Right kidney (tissue), 9 donors: ENCODE measurements at places on chromosomes 1 and 21.

DNA sequence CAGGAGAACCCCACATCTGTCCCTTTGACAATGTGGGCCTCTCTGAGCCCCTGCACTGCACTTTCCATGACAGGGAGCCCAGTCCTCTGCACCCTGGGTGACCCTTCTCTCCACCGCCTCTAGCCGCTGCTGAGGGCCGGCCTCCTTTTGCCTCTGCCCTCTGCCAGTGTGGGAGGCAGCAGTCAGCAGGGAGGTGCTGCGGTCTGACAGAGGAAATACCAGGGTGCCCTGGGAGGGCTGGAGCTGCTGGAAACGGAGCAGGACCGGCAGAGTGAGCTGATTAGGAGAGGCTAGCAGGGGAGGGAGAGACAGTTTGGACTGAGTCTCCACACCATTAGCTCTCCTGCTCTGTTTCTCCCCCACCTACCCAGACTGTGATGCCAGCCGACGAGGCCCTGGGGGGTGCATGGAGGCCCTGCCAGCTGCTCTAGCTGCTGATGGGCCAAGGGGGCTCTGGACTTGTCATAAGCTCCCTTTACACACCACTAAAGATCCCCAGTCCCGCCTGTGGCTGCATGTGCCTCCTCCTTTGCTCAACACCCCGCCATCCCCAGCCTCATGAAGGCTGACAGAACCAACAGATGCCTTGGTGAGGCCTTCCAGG lies 171.1 kb upstream of the KLHDC7A start:
- no peak for DNase-seq

DNA sequence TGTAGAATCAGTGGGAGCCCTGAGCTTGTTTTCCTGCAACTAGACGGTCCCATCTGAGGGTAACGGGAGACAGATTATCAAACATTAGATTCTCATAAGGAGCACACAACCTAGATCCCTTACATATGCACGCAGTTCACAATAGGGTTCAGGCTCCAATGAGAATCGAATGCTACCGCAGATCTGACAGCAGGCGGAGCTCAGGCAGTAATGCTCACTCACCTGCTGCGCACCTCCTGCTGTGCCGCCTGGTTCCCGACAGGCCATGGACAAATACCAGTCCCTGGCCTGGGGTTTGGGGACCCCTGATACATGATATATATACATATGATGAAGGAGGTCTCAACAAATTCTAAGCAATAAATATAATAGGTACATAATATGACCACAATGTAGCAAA lies 19.7 kb upstream of the SMIM12 start:
- DNase-seq: no peak

GRCh38 chr1:45012639-45013278 lies 705 bp downstream of the UROD start:
- DNase-seq: no peak

DNA sequence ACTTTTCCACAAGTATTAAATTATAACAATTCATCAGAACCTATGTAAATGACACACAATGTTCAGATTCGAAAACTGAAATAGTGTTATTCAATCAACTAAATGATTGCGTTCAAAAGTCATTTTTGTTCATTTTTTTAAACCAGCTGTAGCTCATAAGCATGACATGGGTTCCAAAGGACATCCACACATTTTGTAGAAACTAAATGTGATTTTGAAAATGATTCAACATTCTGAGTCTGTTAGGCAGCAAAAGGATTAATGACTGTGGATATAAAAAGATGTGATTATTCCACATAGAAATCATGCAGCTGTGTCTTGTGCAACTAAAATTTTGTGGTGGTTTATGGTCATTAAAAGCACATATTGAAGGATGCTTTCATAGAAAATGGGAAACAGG lies 204.5 kb downstream of the BRINP3 start:
- DNase-seq: no peak

DNA sequence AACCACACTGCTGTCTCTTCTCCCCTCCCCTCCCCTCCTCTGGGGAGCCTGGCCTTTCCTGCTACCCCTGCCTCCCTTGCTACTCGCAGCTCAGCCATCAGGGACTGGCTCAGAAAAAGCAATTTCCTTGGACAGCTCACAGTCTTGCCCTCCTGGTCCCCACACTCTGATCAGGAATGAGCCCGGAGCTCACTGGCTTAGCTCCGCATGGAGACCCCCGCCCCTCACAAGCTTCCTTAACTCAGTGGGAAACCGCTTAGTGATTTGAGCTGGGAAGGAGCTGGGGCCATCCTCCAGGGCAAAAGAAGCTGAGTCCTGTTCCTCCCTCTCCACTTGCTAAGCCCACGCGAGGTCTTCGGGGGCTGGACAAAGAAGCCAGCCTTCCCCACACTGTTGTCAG lies 70.3 kb upstream of the ACTL8 start:
- no peak for DNase-seq

- DNase-seq: no peak
These were observed 14.4 kb upstream of the ERVH48-1 start for GRCh38 chr21:42939582-42940413.

DNA sequence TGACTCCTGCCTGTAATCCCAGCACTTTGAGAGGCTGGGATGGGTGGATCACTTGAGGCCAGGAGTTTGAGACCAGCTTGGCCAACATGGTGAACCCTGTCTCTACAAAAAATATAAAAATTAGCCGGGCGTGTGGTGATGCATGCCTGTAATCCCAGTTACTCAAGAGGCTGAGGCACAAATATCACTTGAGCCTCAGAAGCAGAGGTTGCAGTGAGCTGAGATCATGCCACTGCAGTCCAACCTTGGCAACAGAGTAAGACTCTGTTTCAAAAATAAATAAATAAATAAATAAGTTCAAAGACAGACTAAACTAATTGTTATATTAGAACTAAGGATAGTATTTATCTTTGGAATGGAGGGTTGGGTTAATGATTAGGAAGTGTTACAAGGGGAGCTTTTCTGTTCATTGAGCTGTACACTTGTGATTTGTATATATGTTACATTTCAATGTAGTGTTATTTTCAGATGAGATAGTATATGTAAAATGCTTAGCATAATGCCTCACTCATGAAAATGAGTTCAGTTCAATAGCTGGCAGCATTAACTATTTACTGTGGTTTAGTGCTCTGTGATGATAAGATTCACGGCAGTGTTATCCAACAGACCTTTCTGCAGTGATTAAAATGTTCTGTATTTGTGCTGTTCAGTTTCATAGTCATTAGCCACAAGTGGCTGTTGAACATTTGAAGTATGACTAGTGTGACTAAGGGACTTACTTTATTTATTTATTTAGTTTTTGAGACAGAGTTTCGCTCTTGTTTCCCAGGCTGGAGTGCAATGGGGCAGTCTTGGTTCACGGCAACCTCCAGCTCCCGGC lies 47.7 kb downstream of the OSBPL9 start:
- no peak for DNase-seq

DNA sequence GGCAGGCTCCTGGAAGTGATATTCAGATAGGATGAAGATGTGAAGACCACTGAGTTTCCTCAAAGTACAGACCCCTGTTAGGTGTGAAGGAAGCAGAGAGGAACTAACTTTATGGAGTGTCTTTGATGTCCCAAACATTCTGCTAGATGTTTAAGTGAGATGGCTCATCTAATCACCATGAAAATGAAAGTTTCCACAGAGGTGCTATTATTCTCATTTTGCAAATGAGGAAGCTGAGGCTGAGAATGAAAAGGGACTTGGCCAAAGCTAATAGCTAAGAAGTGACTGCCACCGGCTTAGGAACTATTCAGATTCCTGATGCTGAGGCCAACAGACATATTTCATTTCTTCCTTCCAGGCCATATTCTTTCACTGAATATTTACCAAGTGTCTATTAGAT lies 45.9 kb upstream of the WLS start:
- DNase-seq: no peak

- DNase-seq: no peak
These were observed 38.8 kb downstream of the TBX15 start for GRCh38 chr1:118949315-118949714.

DNA sequence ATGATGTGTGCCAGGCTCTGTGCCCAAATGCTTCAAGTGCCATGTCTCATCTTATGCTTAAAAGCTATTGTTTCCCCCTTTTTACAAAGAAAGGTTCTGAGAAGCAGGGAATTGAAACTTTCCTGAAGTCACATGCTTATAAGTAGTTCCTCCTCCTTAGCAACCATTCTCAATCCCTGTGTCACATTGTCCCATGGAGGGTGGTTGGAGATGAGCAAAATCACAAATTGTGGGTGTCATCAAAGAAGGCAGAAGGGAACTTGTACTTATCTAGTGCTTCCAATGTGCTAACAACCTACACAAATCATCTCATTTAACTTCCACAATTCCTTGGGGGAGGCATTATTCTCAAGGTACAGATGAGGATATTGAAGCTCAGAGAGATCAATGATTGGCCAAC lies 10.1 kb upstream of the ERICH3 start:
- no peak for DNase-seq

DNA sequence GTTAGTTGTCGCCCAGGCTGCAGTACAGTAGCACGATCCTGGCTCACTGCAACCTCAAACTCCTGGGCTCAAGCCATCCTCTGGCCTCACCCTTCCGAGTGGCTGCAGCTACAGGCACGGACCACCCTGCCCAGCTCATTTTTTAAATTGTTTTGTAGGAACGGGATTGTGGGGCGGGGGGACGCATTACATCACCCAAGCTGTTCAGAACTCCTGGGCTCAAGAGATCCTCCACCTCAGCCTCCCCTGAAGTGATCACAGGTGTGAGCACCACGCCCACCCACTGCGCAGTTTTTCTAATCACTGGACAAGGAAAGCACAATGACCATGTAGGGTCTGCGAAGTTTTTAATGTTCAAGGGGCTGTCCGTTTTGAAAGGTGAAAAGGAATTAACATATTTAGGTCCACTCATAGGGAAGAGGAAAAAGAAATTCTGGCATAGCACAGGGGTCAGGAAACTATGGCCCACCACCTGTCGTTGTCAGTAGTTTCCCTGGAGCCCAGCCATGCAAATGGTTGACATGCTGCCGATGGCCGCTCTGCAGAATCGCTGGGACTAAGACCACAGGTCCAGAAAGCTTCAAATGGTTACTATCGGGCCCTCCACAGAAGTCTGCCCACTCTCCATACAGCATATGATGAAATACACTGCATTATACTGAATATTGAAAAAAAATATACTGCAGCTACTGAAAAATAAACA lies 26.0 kb downstream of the SETD4 start:
- DNase-seq: no peak

- DNase-seq: no peak
These were observed 77.6 kb downstream of the DUSP10 start for GRCh38 chr1:221664253-221664652.

GRCh38 chr1:115190540-115191170 lies 101.4 kb upstream of the TSPAN2 start:
- DNase-seq: no peak

DNA sequence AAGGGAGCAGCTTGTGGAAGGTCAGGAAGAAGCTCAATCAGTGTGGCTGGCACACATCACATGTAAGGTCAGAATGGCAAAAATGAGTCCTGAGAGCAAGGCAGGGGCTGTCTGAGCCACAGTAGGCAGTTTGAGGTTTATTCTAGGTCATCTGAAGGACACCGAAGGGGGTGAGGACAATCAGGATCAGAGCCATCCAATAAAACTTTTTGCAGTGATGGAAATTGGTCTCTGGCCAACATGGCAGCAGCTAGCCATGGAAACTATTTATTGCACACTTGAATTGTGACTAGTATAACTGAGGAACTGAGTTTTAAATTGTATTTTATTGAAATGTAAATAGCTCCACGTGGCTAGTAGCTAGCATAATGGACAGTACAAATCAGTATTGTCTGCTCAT lies 97.0 kb upstream of the CACNA1E start:
- DNase-seq: no peak

GRCh38 chr1:117657031-117657430 lies 51.2 kb downstream of the TENT5C start:
- DNase-seq: no peak

GRCh38 chr1:82094136-82094535 lies 293.4 kb downstream of the ADGRL2 start:
- no peak for DNase-seq

- no peak for DNase-seq
These were observed 586.4 kb downstream of the DPYD start for GRCh38 chr1:97334454-97334853.

GRCh38 chr21:27464648-27465047 lies 497.8 kb upstream of the ADAMTS5 start:
- no peak for DNase-seq

DNA sequence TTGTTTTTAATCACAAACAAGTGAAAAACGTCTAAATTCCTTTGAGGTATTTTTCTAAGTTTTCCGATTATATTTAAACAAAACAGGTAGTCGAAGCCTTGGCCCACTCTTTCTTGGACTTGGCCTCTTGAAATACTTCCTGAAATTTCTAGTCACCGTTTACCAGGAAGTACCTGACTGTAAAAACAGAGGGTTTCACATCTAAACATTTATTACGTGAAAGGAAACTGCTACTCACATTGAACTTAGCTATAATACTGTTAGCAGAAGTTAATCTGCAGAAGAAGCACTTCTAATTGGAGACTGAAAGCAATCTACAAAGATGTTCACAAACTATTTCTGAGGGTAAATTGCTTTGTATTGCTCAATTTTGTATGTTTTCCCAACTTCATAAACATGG lies 526.0 kb upstream of the ADGRL4 start:
- DNase-seq: no peak

GRCh38 chr1:15035236-15035635 lies 118.3 kb upstream of the TMEM51 start:
- no peak for DNase-seq

DNA sequence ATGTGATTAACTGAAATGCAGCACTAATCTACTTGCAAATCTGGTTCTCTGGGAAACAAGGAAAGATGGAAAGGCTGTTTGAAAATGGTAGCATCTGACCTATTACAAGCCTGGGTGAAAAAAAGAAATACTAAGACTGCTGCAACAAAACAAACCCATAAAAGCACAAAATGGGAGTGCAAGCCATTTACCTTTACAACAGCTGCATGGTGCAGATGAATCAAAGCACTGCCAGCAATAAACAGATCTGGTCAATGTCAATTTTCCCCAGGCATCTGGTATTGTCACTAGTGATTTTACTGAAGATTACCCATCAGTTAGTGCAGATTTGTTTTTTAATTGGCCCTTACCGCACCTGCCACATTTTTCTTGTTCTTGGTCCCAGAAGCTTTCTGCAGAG lies 1341.7 kb downstream of the PLA2G4A start:
- DNase-seq: no peak

GRCh38 chr1:150841626-150842025 lies 33.6 kb upstream of the CTSK start:
- no peak for DNase-seq

DNA sequence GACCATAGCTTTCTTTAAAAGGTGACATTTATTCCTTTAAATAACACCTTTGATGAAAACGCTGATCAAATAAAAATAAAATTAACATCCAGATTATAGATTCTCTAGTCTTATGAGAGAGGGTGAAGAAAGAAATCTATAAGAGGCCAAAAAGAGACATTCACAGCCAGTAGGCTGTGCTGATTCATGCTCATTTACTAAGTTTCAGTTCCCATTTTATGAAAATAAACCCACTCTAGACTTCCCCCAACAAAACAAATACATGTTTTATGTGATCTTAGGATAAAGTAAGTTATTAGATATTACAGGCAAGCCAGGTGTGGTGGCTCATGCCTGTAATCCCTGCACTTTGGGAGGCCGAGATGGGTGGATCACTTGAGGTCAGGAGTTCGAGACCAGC lies 21.1 kb downstream of the ESRRG start:
- no peak for DNase-seq

GRCh38 chr1:83813576-83813975 lies 185.4 kb downstream of the TTLL7 start:
- no peak for DNase-seq

GRCh38 chr1:105138458-105138893 lies 1388.8 kb downstream of the AMY1C start:
- no peak for DNase-seq

GRCh38 chr1:162823231-162823630 lies 32.7 kb downstream of the HSD17B7 start:
- no peak for DNase-seq
